Kidney epithelial cell (primary cell): ENCODE measurements at places on chromosomes 1 and 21.

DNA sequence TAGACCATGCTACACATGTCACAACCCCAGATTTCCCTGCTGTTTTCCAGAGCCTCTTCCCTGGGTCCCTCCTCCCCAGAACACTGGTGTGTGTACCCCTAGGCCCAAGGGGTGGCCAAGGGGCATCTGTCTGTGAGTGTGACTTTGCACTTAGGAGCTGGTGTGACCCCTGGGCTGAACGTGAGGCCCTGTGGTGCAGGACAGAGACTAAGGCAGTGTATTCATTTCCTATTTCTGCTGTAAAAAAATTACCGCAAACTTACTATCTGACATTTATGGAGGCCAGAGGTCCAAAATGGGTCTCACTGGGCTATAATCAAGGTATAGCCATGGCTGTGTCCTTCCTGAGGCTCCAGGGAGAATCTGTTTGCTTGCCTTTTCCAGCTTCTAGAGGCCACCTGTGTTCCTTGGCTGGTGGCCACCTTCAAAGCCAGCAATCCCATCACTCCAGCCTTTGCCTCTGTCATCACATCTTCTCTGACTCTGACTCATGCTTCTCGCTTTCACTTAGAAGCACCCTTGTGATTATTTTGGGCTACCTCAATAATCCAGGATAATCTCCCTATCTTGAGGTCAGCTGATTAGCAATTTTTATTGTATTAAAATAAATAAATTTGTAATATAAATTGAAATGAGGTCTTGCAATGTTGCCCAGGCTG, 24.0 kb upstream of the ELOA start:
- no peak for DNase-seq

DNA sequence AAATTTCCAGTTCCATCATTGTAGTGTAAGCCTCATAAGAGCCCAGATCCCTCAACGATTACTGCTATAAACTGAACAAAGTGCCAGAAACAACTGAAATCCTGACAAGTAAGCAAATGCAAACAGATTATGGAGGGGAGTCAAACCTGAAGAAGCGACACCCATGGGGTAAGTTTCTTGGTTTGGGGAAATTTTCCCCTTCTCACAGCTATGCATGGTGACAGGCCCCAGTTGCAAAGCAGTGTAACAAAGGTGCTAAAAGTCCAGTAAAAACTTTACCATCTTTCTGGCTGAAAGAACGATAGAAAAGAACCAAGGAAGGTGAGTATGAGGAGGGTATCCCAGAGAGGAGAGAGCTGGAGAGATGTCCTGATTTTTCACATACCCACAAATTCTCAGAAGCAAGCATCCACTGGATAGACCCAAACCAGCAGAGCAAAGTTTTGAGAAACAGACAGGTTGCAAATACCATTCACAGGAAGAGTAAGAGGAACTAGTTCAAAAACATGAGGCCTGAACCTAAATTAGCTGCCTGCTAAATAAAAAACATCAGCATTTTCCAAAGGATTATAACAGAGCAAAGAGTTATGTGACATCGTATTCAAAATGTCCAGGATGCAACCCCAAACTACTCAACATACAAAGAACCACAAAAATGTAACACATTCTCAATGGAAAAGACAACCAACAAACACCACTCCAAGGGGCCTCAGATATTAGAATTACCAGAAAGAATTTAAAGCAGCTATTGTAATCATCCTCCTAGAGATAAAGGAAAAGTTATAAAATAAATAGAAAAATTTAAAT, 14.5 kb downstream of the SCYL3 start:
- no peak for DNase-seq

- DNase-seq, result no peak
Measured at GRCh38 chr1:67312615-67313014, 4.9 kb downstream of the IL12RB2 start.

- no peak for DNase-seq
Measured at GRCh38 chr1:170407138-170407537, 124.8 kb upstream of the GORAB start.

DNA sequence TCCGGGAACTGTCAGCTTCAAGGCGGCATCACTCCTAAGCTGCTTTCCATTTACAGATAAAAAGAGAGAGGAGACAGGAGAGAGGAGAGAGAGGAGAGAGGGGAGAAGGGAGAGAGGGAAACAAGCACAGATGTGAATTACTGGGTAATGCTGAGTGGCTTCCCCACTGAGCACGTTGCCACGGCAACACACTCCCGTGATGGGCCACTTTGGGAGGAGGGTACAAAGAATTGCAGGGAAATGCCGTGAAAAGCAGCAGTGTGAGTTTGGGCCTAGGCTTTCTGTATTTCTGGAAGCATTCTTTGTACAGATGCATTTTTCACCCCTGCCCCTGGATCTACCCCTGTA, 128.0 kb upstream of the IRF2BP2 start:
- no peak for DNase-seq

- no peak for DNase-seq
Measured at GRCh38 chr1:31510304-31510703, 66.0 kb upstream of the TINAGL1 start.

DNA sequence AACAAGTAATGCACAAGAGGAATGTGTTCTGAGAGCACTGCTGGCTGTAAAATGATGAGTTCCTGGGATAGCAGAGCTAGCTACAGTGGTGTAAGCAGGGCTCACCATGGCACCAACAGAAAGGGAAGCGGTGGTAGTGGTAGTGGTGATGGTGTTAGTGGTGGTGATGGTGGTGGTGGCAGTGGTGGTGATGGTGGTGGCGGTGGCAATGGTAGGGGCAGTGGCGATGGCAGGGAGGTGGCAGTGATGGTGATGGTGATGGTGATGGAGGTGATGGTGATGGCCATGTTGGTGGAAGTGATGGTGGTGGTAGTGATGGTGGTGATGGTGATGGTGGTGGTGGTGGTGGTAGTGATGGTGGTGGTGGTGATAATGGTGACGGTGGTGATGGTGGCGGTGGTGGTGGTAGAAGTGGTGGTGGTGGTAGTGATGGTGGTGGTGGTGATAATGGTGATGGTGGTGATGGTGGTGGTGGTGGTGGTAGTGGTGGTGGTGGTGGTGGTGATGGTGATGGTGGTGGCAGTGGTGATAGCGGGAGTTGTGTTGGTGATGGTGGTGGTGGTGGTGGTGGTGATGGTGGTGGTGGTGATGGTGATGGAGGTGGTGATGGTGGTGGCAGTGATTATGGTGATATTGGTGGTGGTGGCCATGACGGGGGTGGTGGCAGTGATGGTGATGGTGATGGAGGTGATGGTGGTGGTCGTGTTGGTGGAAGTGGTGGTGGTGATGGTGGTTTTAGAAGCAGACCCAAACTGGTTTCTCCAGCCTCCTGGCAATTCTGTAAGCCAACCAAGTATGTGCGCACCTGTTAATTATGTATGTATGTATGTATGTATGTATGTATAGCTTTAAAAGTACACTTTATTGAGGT, 254.1 kb downstream of the TRABD2B start:
- no peak for DNase-seq

DNA sequence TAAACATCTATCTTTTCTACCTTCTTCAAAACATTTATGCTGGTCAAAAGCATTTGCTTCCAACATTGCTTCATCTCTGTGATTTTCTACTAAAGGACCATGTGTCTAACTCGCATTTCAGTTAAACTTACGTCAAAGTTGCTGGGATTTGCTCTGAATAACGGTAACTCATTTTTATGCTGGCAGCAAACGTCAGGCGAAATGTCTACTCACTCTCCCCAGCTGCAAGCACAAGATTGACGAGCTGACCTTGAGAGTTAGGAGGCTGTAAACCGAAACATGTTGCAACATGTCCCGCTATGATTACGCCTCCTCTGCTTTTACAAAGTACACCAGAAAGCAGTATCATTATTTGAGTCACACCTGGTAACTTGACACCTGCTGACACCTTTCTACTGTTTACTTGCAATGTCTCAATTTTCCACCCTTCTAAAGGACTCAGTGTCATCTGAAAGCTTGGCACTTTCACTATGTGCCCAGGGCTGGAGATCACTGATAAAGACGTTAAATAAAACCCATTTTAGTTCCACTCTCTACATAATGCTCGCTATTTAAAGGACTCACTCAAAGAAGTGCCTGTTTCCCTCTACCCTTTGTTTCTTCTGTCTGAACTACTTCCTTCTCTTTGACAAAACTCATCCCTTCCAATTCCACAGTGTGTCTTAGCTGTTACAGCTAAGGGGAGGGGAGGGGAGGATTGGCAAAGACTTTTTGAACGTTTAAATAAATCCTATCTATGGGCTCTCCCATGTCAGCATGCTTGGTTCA, 111.9 kb downstream of the PTPN14 start:
- DNase-seq, result peak; percentile 82

DNA sequence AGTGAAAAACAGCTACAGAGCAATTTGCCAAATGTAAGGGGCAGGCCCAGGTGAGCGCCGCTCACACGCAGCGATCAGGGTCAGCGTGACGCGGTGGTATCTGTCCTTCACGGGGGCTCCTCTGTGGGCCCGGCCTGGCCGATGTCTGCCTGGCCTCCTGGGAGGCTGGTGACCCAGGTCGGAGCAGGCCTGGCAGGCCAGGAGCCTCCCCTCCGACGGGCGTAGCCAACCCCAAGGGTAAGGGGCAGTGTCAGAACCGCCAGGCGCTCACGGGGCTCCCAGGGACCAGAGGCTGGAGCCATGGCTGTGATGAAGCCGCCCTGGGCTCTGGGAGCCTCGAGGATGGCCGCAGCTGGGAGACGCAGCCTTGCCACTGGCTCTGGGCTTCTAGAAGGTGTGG, 72.1 kb downstream of the MORN1 start:
- no peak for DNase-seq

DNA sequence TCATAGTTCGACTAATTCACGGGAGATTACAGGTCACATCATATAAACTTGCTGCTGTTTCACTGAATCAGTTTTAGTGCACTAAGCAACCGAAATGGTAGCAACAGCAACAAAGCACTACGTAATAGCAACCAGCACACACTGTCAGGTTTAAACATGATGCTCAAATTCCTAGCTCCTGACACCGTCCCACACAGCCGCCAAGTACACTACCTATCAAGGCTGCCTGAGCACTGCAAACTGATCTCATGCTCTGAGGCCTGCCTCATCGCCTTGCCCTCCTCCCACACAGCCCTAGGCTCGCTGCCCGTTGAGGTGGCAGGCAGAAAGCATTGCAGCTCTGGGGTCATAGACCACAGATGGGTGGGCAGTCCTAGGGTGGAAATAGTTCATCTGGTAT, 12.4 kb downstream of the LAMC2 start:
- DNase-seq, result peak; percentile 86

- no peak for DNase-seq
Measured at GRCh38 chr1:151718011-151718431, 1.4 kb upstream of the CELF3 start.

DNA sequence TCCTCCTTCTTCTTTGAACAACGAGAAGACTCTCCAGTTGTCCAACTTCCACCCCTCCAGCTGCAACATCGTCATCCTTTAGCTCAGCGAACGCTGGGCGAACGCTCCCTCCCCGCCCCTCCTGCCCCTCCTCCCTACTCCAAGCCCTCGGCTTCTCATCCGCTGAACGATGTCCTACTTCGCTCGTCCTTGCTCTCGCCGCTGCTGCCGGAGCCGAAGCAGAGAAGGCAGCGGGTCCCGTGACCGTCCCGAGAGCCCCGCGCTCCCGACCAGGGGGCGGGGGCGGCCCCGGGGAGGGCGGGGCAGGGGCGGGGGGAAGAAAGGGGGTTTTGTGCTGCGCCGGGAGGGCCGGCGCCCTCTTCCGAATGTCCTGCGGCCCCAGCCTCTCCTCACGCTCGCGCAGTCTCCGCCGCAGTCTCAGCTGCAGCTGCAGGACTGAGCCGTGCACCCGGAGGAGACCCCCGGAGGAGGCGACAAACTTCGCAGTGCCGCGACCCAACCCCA, at the start of gene BCAN:
TSS of gene BCAN (plus strand) at position 357 of the 504 bp plus-strand sequence. CDS start 3,938 bp downstream, outside the sequence.
- DNase-seq, result no peak

- DNase-seq, result no peak
Measured at GRCh38 chr1:51962486-51963356, 27.8 kb downstream of the RAB3B start.

GRCh38 chr1:63000508-63000907, 216.6 kb downstream of the ATG4C start:
- DNase-seq, result no peak

DNA sequence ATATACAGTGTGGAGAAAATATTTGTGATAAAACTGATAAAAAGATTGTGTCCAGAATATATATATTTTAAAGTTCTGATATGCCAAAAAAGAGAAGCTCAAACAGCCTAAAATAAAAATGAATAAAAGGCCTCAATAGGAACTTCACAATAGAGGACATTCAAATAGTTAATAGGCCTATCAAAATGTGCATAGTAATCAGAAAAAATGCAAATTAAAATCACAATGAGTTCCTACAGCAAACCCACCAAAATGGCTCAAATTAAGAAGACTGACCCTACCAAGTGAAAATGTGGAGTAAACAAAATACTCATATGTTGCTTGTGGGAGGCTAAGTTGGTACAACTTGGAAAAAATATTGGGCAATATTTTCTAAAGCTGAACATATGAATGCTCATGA, 57.6 kb upstream of the COG2 start:
- no peak for DNase-seq

GRCh38 chr1:64049900-64050540, 153.4 kb upstream of the UBE2U start:
- DNase-seq, result no peak

DNA sequence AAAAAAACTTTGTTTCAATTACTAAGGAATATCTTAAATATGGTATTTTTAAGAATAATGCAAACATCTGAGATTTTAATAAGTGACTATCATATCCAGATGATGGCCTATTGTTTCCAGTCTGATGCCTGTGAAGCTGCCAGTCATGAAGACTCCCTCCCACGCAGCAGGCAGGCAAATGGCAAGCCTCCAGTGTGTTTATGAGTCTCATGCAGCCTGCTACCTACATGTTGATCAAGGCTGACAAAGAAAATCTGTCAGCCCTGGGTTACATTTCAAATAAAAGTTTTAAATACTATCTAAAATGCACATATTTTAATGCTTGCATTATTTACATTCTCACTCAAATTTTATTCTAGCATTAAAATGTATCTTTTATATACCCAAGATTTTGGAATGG, 137.6 kb upstream of the RNPC3 start:
- no peak for DNase-seq

DNA sequence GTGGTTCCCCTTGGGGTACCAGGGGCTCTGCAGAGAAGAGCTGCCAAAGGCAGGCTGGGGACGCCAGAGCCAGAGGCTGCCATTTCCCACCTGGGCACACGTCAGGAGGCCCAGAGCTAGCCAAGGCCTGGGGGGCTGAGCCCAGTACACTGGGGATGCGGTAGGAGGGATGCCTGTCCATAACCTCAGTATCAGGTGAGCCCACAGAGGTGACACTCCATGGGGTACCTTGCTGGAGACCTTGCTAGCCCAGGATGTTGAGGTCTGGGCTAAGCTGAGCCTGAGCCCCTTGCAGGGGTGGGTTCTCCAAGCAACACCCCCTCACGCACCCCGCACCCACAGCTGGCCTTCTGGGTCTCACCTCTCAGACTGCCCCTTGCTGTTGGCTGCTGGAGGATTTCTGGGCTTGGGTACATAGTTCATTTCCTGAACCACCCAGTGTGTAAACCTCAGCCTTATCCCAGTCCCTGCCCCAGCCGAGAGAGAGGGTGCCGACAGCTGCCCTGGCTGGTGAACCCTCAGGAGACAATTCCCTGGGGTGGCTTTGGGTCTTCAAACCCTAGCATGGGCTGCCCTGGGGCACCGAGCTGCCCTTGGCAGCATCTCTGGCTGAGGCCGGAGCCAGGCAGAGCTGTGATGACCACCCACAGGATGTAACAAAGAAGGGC, 92.5 kb upstream of the VAMP3 start:
- no peak for DNase-seq

GRCh38 chr1:34885405-34886247, 26.1 kb upstream of the SMIM12 start:
- DNase-seq, result no peak

- no peak for DNase-seq
Measured at GRCh38 chr1:111559736-111560279, 56.4 kb upstream of the ADORA3 start.

GRCh38 chr1:32864375-32865019, 6.2 kb downstream of the FNDC5 start:
- DNase-seq, result no peak
